ENCODE measurements at places on chromosomes 7 and 10.

DNA sequence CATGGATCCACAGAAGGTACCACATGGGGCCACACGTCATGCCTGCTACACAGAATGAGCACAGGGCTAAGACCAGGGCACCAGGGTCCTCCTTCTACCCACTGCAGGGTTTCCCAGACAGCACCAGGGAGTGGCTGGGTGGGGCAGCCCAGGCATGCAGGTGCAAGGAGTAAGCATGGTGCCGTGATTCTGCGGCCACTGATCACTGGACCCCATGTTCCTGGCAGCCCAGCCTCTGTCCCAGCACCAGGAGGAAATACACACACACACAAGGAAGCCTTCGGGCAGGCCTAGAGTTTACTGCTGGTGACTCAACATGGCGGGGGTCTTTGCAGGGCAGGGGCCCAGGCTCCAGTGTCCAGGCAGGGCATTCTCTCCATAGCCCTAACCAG, 13.9 kb downstream of the ATP6V1F start:
- no peak for DNase-seq

- no peak for DNase-seq
These were observed at the start of gene FAM170B for GRCh38 chr10:49133706-49134248. Gene FAM170B, minus strand, starts transcription at chr10:49134021. Its CDS starts 103 bp downstream, at chr10:49133918.

DNA sequence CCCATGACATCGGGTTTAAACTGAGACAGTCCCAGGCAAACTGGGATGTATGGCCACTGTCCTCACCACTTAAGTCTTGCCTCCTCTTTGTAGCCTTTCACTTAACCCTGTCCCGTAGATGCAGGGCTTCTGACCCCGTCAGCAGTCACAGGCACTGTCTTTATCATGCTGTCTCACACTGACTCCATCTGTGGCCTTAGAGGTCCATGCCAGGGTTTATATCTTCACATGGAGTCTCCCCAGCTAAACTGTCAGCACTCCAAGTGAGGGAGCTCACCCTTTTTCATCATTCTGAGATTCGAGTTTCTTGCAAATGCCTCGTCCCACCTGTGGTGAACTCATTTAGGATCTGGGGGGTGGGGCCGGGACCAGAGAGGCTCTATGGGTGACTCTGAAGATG, 2.8 kb downstream of the FKBP6 start:
- no peak for DNase-seq

DNA sequence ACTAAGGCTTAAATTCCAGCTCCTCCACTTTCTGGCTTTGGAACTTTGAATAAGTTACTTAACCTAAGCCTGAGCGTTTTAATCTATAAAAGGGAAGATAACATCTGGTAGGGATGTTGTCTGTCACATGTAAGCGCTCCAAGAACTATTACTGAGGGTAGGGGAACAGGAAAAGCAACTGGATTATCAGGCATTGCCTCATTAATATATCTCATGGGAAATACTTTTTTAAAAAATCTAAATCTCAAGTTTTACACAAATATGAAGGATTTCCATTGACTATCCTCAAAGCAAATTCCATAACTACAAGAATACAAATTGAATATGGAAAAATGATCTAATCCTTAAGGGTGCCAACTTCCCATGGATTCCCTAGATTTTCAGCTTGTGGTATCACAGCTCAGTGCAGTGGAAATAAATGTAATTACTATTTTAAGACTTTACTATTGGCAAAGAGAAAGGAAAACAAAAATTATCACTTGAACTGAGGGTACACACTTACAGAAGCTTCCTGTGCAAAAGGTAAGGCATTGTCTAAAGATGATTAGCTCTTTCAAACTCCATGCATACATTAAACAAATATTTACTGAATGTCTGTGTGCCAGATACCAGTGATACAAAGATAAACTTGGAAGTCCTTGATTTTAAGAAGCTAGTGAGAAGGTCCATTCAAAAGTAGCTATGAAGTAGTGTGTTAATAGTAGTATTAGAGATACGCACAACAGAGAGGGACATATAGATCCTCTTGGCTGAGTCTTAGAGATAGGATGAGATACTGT, 38.4 kb downstream of the NT5C2 start:
- no peak for DNase-seq

GRCh38 chr7:95476904-95477594, 8.7 kb upstream of the ASB4 start:
- DNase-seq, result peak; percentile 37

DNA sequence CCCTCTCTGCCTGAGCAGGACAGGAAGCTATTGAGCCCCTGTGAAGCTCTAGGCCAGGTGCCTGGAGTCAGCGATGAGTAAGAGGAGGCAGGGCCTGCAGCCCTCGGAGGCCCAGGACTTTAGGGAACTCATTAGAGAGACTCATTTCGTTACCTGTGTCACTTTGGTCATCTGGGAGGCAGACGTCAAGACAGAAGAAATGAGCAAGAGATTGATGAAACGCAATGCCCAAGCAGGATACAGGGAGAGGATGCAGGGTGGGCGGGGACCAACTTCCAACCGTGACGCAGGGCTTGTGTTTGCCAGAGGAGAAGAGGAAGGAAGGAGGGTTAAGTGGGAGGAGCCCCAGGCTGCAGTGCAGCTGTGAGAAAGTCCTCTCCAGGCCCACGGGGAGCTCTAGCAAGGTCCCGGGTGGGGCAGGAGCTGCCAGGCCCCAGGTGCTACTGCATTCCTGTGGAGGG, 26.4 kb upstream of the GNA12 start:
- DNase-seq, result peak; percentile 47

DNA sequence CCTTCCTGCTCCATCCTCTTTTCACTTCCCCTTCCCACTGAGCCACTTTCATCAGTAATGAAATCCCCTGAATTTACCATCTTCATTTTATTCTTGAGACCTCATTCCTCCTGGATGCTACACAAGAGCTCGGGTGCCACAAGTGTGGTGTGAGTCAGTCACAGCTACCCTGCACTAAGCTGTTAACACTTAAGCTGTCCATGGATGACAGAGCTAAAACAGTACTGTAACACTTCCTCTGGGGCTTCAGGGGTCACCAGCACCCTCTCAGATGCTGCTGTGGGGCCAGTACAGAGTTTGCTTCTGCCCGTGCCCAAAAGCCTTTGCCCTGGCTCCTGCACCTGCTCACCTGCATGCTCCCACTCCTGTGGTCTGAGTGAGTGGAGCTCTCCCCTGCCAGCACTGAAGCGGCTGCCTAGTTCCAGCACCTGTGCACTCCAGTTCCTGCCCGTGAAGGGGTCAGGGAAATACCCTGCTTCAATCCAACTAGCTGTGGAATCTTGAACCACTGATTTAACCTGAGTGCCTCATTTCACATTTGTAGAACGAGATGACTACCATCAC, 71.9 kb downstream of the POT1 start:
- no peak for DNase-seq

DNA sequence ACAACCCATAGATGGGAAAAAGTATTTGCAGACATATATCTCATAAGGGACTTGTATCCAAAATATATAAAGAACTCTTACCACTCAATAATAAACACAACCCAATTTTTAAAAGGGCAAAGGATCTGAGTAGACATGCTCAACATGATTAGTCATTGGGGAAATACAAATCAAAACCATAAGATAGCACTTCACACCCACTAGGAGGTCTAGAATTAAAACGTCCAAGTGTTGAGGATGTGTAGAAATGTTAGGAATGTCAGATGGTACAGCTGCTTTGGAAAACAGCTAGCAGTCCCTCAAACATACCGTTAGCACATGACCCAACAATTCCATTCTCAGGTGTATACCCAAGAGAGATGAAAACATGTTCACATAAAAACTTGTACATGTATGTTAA, 8.3 kb downstream of the PSTK start:
- DNase-seq, result no peak

- no peak for DNase-seq
These were observed 82.5 kb downstream of the VWDE start for GRCh38 chr7:12320987-12321647.

- DNase-seq, result no peak
These were observed 55.0 kb downstream of the KAT6B start for GRCh38 chr10:74881253-74881884.

DNA sequence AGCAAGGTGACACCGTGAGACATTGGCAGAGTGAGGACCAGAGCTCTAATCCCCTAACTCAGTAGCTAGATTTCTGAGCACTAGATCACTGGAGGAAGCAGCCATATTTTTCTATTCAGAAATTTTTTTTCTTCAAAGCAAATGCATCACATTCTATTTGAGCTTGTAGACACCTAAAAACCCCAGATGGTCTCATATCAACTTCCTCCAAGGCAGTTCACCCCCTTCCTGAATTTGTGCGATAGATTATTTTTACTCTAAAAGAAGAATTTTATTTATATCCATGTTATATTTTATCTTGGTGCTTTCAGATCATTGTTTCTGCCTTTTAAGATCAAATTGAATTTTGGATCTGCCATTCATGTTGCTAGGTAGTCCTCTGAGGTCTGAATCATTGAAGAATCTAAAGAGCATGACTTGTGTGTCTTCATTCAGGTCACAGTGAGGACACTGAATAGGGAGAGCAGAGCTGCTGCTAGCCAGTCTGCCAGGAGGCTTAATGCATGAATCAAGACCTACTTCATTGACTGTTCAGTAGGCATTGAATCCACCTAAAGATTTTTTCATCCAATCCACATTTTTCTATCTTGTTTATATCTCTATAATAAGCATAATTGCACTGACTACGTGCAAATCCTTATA, 92.9 kb upstream of the LRRTM3 start:
- no peak for DNase-seq

DNA sequence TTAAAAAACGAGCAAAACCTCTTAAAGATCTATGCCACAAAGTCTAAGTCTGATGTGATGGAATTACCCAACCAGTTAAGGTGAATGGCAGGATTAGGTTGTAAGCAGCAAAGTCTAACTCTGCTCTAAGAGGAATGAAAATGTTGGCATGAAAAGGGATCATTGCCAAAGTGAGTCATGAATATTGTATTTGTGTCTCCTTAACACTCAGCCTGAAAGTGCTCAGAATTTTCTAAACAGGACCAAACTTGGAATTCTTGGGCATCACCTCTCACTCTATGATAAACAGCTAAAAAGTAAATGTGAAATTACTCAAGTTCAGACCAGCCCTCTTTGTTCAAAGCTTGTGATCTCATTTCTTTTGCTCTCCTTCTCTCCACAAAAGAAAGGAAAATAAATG, 27.0 kb downstream of the PPP1R3A start:
- DNase-seq, result no peak

- DNase-seq, result no peak
These were observed 19.8 kb upstream of the COL1A2 start for GRCh38 chr7:94374721-94375566.

- DNase-seq, result no peak
These were observed 39.9 kb downstream of the SLC26A4 start for GRCh38 chr7:107700570-107700969.

DNA sequence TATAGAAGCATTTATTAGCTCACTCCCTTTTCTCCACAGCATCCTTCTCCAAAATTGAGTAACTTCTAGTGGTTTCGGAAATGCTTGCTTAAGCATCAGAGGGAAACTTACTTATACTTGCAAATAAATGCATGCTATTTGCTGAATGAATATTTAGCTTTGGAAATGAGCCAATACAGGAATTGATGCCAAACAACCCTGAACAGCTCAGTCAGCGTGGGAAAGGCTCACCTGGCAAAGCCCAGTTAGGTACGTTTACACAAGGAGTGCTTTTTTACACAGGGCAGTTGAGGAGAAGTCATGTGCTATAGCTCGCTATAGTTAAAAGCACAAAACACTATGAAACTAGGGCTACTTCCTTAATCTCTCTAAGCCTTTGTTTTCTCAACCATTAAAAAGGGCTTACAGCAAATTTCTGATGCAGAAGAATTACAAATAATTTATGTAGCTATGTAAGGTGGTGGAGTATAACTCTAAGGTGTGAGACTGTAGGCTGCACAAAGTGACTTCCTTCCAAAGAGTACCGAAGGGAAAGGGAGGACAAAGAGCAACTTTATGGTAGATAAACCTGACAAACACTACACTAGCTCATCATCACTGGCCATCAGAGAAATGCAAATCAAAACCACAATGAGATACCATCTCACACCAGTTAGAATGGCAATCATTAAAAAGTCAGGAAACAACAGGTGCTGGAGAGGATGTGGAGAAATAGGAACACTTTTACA, 498.2 kb downstream of the PHTF2 start:
- no peak for DNase-seq

DNA sequence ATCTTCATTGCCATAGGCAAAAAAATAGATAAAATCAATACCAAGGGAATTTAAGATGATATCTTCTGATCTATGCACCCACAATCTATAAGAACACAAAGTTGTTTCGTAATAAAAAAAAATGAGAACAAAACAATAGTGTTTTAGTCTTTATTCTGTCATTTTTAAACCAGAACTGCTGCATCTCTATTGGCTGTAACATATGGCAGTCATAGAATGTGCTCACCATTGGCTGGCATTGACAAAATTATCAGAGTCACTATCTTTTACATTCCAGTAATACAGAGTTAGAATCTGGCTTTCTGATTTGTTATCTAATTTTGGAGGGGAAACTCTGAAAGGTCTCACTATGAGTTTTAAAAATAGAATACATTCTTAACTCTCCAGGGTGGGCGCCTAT, 138.6 kb upstream of the CCDC6 start:
- no peak for DNase-seq

- peak; percentile 15 for DNase-seq
These were observed 60.6 kb upstream of the AKR1C1 start for GRCh38 chr10:4902571-4903011.

DNA sequence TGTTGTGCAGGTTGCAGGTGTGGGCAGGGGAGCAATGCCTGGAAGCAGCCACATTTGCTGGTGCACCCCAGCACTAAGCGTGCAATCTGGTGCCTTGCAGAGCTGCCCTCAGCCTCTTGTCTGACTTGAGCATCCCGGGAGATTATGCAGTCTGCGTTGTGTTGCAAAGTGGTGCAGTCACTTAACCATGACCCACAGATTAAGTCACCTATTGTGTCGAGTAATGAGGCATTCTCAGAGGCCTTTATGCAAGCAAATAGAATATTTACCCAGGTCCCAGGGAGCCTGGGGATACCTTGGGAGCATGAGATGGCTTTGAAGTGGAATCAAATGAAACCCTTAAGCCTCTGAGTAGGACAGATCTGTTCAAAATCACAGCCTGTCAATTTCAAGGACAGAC, 529.0 kb downstream of the TYW1 start:
- DNase-seq, result no peak

- DNase-seq, result no peak
These were observed 68.0 kb downstream of the SEPTIN14 start for GRCh38 chr7:55794527-55794926.

DNA sequence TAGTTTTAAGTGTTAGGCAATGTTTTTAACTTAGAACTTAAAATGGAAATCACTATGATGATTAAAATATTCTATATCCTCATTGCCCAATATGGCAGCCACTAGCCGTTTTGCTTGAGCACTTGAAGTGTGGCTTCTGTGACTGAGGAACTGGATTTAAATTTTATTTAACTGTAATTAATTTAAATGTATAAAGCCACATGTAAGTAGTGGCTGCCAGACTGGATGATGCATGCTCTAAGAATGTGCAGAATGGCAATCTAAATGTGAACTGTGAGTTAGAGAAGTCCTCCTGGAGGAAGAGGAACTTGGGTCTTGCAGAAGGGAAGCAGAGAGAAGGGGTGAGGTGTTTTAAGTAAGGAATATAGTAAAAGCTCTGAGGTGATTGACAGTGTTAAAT, 451.4 kb downstream of the SUGCT start:
- DNase-seq, result no peak
